Dermis lymphatic vessel endothelial cell (primary cell): ENCODE measurements at places on chromosomes 2 and 18. TPM values are rescaled to one million over a fixed set of nuclear protein-coding genes. Genes with fewer than 3 reads are reported as not detected.

The C2orf72 gene
- under 0.01 and 7.6 TPM in 2 replicates for total RNA-seq

The METAP1D gene
- 1.7 and 4.9 TPM in 2 replicates for total RNA-seq

The EHD3 gene
- total RNA-seq, result 6.6 and 10.8 TPM in 2 replicates

The CD8B gene
- total RNA-seq, result not detected in 2 replicates

The FAM228B gene
- total RNA-seq, result 7.3 and 7.4 TPM in 2 replicates

The CCDC142 gene
- total RNA-seq, result 12.8 and 14.4 TPM in 2 replicates

The ONECUT2 gene
- under 0.01 TPM in 1 of 2 replicates, not detected in the other for total RNA-seq

The WDR33 gene
- total RNA-seq, result 24.6 and 29.5 TPM in 2 replicates

The LONRF2 gene
- under 0.01 TPM in 2 replicates for total RNA-seq

The PPP3R1 gene
- total RNA-seq, result 20.4 and 21.7 TPM in 2 replicates

The CKAP2L gene
- total RNA-seq, result 0.76 and 1.0 TPM in 2 replicates

The IGFBP5 gene
- total RNA-seq, result 0.54 and 2.0 TPM in 2 replicates

The DNAJC5G gene
- total RNA-seq, result 0.60 and 2.4 TPM in 2 replicates

The ZRANB3 gene
- 3.3 and 6.0 TPM in 2 replicates for total RNA-seq

The FRZB gene
- 0.43 TPM in 2 replicates for total RNA-seq

The RAB27B gene
- under 0.01 and 0.11 TPM in 2 replicates for total RNA-seq

The FAM237A gene
- not detected in 2 replicates for total RNA-seq

The INO80B gene
- total RNA-seq, result 8.0 and 9.0 TPM in 2 replicates

The GRHL1 gene
- total RNA-seq, result 0.09 and 0.11 TPM in 2 replicates

The POTEI gene
- total RNA-seq, result 0.17 and 0.98 TPM in 2 replicates

The SIGLEC15 gene
- total RNA-seq, result not detected in 2 replicates

The CYP26B1 gene
- total RNA-seq, result under 0.01 TPM in 1 of 2 replicates, not detected in the other

The CNRIP1 gene
- 38.8 and 40.2 TPM in 2 replicates for total RNA-seq

The GPAT2 gene
- 0.60 and 2.6 TPM in 2 replicates for total RNA-seq

The TCF7L1 gene
- 4.3 and 5.2 TPM in 2 replicates for total RNA-seq

The GFPT1 gene
- total RNA-seq, result 21.1 and 24.6 TPM in 2 replicates

The TEKT4 gene
- total RNA-seq, result not detected in 2 replicates

The PID1 gene
- 0.11 and 0.17 TPM in 2 replicates for total RNA-seq

The ASPRV1 gene
- 0.22 and 0.26 TPM in 2 replicates for total RNA-seq

The TUBA4B gene
- not detected in 2 replicates for total RNA-seq

The SERPINB4 gene
- total RNA-seq, result not detected in 2 replicates

The ZSCAN30 gene
- 8.6 and 9.0 TPM in 2 replicates for total RNA-seq

The SATB2 gene
- 0.69 and 1.4 TPM in 2 replicates for total RNA-seq

The NT5C1B gene
- not detected in 2 replicates for total RNA-seq

The SERPINB10 gene
- total RNA-seq, result not detected in 2 replicates

The B4GALT6 gene
- total RNA-seq, result 4.7 and 5.0 TPM in 2 replicates

The RAMP1 gene
- total RNA-seq, result not detected in 2 replicates

The AMER3 gene
- not detected in 2 replicates for total RNA-seq

The HOXD13 gene
- under 0.01 TPM in 1 of 2 replicates, not detected in the other for total RNA-seq

The MTX2 gene
- 28.0 and 28.5 TPM in 2 replicates for total RNA-seq

The CDCA7 gene
- 2.0 and 3.2 TPM in 2 replicates for total RNA-seq

The THAP4 gene
- total RNA-seq, result 33.7 and 34.5 TPM in 2 replicates

The FBXO48 gene
- total RNA-seq, result 0.33 and 0.34 TPM in 2 replicates

The CPLX4 gene
- total RNA-seq, result not detected in 2 replicates

The RELCH gene
- total RNA-seq, result 24.5 and 26.6 TPM in 2 replicates

The CCDC141 gene
- total RNA-seq, result 1.7 and 3.7 TPM in 2 replicates

The ZNF396 gene
- total RNA-seq, result 0.95 and 0.98 TPM in 2 replicates

The UGT1A6 gene
- not detected in 2 replicates for total RNA-seq

The ZNF804A gene
- under 0.01 TPM in 1 of 2 replicates, not detected in the other for total RNA-seq

The OXER1 gene
- total RNA-seq, result not detected in 2 replicates

The SPR gene
- total RNA-seq, result 35.9 and 46.7 TPM in 2 replicates

The COLEC12 gene
- 32.4 and 49.6 TPM in 2 replicates for total RNA-seq

The GKN2 gene
- under 0.01 TPM in 1 of 2 replicates, not detected in the other for total RNA-seq

The PDIA6 gene
- 412 and 421 TPM in 2 replicates for total RNA-seq

The RUFY4 gene
- not detected in 2 replicates for total RNA-seq

The TRIM43 gene
- not detected in 2 replicates for total RNA-seq
